ENCODE measurements at places on chromosomes 3 and 15.

- DNase-seq, result no peak
Observed at GRCh38 chr3:160141485-160142185, 83.6 kb upstream of the C3orf80 start.

DNA sequence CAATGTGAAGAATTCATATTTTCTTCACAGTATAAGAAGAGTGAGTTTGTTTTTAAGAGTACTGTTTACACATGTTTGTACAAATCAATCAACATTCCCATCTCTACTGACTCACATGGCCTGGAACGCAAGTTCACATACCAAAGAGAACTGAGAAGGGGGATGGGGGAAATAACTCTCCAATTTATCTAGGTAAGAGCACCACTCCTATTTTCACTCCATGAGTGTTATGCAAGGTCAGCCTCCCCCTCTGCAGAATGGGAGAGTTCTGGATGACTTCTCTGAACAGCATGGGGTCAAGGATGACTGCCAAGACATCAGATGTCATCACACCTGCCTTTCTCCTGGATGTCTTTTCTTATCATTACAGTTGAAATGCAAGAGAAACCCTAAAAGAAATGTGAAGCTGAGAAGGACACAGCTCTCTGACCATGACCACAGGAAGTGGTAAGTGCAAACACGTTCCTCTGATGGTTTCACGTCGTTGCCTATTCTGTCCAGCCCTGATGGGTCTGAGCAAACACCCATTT lies 95.2 kb downstream of the SEMA6D start:
- DNase-seq, result no peak

DNA sequence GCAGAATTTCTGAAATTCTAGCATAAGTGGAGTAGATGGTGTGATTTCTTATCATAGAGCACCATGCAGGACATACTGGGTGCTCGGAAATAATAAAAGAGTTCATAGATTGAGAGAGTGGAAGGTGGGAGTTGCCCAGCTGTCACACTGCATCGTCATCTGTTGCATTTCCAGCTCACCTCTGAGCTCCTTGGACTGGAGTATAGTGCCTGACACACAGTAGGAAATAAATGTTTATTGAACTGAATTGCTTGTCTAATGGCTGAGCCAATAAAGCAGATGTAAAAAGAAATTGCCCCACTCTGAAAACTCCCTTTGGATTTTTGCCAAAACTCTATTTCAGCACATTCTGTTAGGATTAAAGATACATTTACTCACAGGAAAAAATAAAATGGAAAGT lies 108.9 kb upstream of the UBE2E1 start:
- DNase-seq, result no peak

DNA sequence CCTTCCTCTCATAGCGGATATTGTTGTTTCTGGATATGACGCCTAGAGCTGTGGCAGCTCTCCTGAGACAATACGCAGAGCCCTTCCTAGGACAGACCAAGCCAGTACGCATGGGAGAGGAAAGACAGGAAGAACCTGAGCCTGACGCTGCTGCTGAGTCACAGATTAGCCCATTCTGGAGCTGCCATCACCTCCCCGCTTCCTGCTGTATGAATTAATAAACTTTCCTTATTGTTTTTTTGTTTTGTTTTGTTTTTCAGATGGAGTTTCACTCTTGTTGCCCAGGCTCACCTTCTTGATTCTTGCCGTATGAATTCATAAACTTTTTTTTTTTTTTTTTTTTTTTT lies 67.0 kb downstream of the PPCDC start:
- no peak for DNase-seq

GRCh38 chr3:5297895-5298294 lies 110.4 kb downstream of the EDEM1 start:
- DNase-seq, result no peak

DNA sequence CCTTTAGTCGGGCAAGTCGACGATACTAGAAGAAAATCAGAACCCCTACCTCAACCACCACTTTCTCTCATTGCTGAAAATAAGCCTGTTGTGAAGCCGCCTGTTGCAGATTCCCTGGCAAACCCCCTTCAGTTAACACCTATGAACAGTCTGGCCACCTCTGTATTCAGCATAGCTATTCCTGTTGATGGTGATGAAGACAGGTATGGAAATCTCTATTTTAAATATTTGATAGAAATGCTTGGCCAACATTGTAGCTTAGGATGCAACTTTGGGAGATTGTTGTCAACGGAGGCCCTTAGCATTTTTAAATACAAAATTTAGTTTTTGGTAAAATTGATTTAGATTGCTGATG lies 3.0 kb downstream of the TSC22D2 start:
- no peak for DNase-seq

All from NCI-H510A (cell line).